ENCODE measurements at places on chromosomes 3 and 15. TPM values are rescaled to one million over a fixed set of nuclear protein-coding genes. Genes with fewer than 3 reads are reported as not detected.

TARS3 gene
- 6.8 TPM for total RNA-seq

PLA2G4E gene
- not detected for total RNA-seq

HHLA2 gene
- not detected for total RNA-seq

DNA sequence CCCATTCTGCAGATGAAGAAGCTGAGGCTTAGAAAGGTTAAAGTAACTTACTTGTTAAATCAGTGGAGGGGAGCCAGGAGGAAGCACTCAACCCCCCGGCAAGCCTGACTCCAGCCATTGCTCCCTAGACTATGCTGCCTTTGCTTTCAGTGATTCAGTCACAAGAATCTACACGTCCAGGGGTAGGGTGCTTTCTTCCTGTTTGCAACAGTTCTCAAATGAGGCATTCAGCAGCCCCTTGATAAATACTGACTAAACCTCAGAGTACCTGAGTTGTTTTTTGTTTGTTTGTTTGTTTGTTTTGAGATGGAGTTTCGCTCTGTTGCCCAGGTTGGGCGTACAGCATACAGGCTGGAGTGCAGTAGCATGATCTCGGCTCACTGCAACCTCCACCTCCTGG is 28.6 kb downstream of the MAGEF1 start:
- no peak for DNase-seq

GRCh38 chr15:63197626-63198025 is 8.2 kb downstream of the RAB8B start:
- DNase-seq, result no peak

- no peak for DNase-seq
These were observed 1241.5 kb upstream of the GBE1 start for GRCh38 chr3:83002869-83003445.

GRCh38 chr15:46120713-46121112 is 485.9 kb downstream of the SQOR start:
- no peak for DNase-seq

DNA sequence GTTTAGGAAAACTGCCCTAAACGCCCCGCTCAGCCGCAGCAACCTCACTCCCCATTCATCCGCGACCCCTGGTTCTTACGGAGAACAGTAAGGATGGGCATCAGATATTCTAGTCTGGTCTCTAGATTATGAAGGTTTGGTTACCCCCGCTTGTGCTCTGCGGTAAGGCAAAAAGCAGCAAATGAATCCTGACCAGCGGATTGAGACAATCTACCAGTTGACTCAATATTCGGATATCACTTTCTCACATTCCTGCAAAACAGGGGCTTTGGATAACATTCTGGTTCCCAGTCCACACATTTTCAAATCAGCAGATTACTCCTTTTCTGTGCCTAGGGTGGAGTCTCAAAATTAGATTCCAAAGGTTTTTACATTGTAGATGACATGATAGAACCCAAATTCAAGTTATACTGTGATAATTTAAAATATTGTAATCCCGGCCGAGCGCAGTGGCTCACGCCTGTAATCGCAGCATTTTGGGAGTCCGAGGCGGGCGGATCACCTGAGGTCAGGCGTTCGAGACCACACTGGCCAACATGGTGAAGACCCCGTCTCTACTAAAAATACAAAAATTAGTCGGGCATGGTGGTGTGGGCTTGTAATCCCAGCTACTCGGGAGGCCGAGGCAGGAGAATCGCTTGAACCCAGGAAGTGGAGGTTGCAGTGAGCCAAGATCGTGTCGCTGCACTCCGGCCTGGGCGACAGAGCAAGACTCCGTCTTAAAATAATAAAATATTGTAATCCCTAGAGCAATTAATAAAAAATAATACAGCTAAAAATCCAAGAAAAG is 1.1 kb upstream of the CYFIP1 start:
- DNase-seq, result no peak

Data from pulmonary artery endothelial cell (primary cell).